ENCODE measurements at places on chromosomes 11 and 22.

DNA sequence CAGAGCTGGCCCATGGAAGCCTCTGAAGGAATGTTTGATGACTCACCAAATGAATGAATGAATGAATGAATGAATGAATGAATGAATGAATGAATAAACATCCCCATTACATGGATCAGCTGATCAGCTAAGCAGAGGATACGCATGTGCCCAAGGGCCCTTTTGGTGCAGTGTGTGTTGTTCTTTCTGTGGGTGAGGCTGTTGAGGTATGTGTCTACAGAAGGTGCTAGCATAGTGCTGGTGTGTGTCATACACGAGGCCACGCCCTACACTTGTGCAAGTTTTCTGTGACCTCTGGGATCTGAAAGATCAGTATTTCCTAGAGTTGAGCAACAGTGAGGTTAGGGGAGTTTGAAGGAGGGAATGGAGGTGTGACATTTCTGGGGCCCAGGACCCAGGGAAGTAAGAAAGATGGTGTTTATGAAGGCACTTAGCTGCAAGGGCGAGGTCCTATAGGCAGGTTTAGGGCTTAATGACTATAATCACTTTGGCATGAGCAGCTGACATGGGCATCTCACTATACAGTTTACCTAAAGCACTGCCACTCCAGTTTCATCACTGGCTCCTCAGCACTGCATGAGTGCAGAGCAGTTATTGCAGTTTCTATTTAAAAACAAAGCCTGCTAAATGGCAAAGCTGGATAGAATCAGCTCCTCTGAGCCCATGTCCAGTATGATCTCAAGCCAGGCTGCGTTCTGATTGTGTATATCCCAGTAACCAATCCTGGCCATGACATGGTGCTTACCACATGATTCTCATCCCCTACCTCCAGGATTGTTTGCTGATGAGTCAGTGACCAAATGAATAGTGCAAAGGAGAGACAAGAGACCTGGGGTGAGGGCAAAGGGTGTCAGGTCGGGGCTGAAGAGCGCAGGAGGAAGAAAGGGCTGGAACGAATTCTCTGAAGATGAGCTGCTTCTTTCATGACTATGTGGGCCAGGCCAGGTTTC is 36.4 kb upstream of the E2F8 start:
- no peak for DNase-seq

DNA sequence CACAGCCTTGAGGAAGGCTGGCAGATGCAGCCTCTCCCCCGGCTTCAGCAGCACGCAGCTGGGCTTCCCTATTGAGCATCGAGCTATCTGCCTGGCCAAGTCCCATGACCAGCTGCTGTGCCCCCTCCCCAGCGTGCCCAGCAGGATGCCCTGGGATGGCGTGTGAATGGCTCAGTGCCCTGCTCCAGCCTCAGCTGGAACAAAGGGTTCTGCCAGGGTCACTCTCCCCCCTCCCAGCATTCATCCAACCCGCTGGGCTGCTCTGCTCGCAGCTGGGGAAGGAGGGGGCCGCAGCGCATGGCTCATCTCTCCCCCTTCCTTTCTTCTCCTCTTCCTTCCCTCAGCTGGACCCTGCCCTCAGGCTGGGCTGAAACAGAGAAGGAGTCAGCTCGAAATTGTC is 14.5 kb downstream of the LRP4 start:
- peak; percentile 96 for DNase-seq

DNA sequence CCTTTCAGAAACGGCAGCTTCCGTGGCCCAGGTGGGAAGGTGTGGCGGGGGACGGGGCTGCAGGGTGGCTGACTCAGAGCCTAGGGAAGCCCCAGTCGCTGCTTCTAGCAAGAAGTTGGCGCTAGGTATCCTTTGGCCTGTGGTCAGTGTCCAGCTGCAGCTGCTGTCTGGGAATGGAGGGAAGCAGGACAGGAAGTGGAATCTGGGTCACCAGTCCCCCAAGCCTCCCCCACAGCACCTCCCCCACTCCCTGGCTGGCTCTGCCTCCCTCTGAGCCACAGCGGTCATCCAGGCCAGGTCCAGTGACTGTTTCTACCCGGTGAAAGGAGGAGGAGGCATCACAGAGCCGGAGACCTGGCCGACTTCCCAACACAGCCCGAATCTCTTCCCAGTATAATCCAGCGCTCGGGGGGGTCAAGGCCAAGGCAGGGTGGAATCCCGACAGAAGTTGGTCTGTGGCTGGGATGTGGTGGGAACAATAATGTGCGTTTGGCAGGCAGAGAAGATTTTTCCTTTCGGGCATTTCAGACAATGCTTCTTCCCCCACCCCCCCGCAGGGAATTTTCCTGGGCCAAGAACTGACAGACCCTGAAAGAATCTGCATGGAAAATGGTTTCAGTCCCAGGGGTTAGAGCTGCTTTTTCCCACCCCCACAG is 45.1 kb downstream of the C11orf96 start:
- DNase-seq: peak; percentile 45

DNA sequence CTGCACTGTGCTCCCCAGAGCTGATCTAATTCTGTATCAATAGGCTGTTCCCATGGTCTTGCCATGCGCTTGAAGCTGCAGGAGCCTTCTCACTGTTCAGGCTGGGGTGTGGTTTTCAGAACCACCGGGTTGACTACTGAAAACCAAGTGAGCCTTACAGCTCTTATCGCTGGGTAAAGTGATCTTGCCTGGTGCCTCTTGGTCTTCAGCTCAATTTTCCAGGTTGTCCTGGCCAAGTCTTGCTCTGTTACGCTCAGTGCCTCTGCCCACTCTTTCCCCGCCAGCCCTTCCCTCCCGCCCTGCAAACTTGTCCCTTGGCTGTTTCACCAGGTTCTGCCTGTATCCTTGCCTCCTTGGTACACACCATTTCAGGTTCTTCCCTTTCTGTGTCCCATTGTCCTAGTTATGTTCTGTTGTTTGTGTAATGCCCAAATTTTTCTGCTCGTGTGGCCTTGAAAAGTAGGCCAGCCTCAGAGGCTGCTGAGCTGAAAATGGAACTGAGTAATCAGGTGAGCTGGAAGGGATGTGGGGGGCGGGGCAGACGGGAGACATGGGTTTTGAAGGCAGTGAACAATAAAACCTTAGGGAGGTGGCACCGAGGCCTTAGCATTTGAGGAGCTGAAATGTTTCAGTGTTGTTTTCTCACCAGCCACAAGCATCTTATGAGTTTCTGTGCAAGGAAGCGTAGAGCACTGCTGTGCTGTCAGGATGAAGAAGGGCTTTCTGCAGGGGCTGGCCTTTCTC is 11.2 kb downstream of the PEX26 start:
- no peak for DNase-seq

DNA sequence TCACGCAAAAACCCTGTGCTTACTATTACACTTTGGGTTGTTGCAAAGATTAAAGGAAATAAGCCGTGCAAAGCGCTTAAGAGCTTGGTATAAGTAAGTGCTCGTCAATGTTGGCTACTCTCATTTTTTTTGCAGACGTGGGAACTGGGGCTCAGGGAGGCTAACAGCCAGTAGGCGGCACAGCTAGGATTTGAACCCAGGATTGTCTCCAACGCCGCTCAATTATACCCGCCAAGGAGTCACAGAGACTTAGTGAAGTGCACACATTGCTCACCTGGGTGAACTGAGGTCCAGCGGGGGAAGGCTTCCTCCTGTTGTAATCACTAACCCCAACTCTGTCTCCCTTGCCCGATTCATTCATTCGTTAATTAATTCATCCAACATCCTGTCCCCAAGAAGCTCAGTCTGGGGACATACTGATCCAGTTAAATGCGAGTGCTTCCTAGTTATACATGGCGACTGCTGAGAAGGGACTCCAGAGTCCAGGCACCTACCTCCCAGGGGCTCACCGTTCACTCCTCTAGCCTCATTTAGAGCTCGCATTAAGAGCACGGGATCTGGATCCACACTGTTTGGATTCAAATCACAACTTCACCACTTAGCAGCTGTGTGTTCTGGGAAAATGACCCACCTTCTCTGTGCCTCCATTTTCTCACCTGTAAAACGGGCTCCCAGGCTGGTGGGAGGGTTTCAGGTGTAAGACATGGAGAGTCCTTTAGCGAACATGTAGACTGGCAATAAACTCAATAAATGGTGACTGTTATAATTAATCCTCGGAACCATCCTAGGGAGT is 838 bp upstream of the MTFP1 start:
- DNase-seq: no peak

- peak; percentile 4 for DNase-seq
These were observed 42.6 kb downstream of the NEU3 start for GRCh38 chr11:75031224-75031753.

- no peak for DNase-seq
These were observed 761.2 kb downstream of the DLG2 start for GRCh38 chr11:84865791-84866535.

- no peak for DNase-seq
These were observed 184.9 kb upstream of the SESN3 start for GRCh38 chr11:95415837-95416304.

DNA sequence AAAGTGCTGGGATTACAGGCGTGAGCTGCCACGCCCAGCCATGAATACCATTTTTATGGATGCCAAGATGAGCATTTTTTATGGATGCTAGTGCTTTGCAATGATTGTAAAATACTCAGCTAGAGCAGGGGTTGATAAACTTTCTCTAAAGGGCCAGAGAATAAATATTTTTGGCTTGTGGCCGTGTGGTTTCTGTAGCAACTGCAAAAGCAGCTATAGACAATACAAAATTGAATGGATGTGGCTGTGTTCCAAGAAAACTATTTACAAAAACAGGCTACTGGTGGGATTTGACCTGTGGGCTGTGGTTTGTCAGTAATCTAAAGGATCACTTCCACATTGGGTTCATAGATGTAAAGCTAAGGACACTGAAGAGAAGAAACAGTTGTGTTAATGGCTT is 56.0 kb downstream of the COMMD9 start:
- DNase-seq: no peak

- DNase-seq: no peak
These were observed 44.9 kb upstream of the SWAP70 start for GRCh38 chr11:9619004-9619403.

DNA sequence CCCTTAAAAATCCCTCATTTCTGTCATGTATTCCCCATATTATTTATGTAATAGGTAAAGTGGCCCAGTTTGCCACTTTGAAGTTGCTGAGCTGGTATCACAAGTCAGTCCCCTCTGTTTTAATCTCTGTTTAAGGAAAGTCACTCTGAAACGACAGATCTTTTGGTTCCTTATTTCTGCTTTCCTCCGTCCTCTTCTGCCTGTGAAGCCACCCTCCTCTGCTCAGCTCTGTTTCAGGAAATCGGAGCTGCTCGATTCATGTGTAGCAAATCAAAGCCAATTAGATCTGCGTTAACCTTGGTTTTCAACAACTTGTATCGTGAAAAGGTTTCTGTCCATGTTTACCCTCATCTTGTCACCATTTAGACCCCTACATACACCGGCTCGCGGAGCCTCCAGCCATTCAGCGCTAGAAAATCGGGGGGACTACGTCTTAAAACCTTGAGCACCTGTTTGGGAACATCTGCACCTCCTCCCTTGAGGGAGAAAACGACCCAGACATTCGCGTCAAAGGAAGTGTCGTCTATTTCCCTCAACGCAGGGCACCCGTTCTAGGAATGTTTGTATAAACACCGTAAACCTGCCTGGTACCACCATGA is 576 bp upstream of the SC5D start:
- peak; percentile 44 for DNase-seq

DNA sequence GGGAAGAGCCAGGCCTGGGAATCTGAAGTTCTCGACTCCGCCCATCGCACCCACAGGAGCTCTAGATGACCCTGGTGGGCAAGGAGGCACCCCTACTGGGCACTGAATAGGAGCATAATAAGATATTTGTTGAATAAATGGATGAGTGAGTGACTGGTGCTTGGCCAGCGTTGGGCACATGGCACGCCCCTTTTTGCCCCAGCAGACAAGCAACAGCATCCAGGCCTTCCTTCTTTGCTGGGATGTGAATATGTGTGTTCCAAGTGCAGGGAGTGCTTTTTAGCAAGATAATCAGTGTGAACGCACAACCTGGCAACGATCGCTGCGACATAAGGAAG is 443 bp upstream of the CELF1 start:
- DNase-seq: no peak

DNA sequence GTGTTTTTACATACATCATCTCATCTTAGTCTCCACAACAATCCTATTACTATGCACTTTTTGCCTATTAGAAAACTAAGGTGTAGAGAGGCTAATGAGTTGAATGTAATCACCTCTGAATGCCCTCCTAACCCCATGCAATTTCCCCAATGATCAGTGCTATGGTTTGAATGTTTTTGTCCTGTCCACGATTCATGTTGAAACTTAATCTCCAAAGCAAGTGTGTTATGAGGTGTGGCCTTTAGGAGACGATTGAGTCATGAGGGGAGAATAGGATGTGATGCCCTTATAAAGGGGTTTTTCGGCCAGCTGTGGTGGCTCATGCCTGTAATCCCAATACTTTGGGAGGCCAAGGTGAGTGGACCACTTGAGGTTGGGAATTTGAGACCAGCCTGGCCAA is 2.0 kb upstream of the CCDC73 start:
- no peak for DNase-seq

DNA sequence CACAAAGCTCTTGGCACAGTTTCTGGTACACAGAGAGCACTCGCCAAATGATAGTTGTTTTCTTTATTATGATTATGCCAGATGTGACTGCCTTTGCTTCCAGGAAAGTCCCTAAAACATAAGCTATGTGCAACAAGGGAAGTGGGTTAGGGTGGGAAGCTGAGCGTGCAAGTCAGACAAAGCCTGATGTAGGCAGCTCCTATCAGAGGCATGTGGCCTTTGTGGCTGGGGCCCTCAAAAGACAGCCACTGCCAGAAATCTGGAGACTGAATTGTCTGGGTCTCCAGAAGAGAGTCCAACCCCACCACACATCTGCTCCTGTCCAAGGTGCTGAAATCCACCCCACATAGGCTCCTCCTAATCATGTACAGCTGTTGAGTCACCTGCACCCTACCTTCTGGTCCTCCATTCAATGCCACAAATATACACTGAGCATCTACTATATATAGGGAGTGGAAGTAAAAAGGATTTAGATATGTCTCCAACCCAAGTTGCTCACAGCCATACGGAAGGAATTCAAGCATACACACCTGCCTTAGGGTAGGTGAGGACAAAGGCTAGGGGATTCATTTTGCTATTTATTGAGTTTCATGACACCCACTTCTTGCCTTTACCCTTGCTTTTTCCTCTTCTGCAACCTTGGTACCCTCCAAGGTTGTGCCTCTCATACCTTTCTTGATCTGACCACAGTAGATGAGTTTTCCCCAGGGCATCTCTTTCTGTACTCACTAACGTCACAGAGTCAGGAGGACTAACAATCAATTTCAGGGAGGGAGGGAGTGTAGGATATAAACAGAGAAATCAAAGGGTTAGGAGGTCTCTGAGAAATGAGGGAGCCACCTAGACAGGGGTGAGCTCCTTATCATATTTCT is 12.4 kb downstream of the SEC14L3 start:
- no peak for DNase-seq

GRCh38 chr11:15233371-15234165 is 118.8 kb downstream of the INSC start:
- no peak for DNase-seq

GRCh38 chr11:1912289-1912878 is 7.1 kb upstream of the TNNT3 start:
- DNase-seq: no peak

- DNase-seq: no peak
These were observed 314 bp downstream of the RIC8A start for GRCh38 chr11:207863-208180.

DNA sequence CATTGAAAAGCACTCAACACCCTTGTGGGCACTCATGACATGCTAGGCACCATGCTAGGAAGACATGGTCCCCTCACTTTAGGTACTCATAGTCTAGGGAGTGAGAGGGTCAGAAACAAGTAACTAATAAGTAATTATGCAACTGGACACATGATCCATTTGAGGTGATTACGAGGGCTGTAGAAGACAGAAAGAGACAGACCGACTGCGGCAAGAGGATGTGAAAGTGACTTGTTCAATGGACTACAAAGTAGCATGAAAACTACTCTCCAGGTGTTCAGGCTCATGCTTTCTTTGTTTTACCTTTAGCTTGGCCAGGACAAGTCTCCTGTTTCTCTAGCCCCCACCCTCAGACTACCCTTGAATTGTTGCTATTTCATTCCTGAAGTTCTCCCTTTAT is 310.8 kb upstream of the SORL1-AS1 start:
- no peak for DNase-seq
